ENCODE measurements at places on chromosomes 3 and 15.

- DNase-seq, result no peak
Observed at GRCh38 chr3:28890373-28890772, 390.5 kb upstream of the RBMS3 start.

DNA sequence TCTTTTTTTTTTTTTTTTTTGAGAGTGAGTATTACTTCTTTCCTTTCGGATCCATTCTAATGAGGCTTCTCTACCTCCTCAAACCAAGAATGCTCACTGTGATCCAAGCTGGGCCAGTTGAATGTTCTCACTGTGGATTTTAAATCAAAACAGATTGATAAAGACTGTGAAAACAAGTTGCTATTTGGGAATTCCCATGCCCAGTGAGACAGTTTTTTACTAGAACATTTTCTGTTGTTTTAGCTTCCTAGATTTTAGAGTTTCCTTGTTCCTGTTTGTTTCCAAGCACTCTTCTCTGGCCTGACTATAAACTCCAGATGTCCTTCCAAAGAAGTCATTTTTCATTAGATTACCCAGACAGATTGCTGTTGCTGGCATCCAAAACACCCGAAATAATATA is 60.1 kb upstream of the GALNT15 start:
- no peak for DNase-seq

DNA sequence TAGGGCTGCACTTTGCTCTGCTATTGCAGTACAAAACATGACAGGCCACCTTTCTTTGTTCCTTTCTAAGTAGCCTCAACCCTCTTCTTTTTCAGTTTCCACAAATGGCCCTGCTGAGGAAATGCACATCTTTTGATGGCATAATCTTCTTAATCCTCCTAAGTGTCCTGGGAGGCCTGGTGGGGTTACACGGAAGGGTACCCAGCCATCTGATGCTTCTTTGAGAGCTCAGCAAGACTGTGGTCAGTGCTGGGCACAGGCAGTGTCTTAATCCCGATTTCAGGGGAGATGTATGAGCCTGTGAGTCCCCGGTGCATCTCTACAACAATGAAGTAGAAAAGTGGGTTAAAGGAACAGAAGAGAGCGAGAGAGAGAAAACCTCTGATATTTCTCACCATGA is 404.8 kb downstream of the GRM7 start:
- no peak for DNase-seq

DNA sequence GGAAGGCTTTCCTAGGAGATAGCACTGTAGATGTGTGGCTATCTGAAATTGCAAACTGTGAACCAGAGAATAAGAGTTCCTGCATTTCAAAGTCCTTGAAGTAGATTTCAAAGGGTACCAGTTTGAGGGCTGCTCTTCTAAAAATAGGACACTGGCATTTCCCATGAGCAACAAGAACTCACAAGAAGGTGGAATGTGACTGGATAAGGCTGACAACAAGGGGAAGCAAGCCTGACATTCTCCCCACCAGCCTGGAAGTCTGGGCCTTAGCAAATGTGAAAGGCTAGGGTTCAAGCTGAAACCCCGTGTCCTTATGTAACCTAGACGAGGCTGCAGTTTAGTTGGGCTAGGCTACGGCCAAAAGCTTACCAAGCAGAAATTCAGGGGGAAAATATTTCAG is 18.7 kb upstream of the TJP1 start:
- no peak for DNase-seq

All from stimulated activated CD4-positive, alpha-beta T cell treated with anti-CD3 and anti-CD28 coated beads, Interleukin-15, amount 100 ng/mL, for 48 hours (primary cell).